ENCODE measurements at places on chromosomes 5 and 9. TPM values are rescaled to one million over a fixed set of nuclear protein-coding genes. Genes with fewer than 3 reads are reported as not detected.
A peak's percentile ranks its signal among the peaks of the same experiment; 100 is the strongest.

DNA sequence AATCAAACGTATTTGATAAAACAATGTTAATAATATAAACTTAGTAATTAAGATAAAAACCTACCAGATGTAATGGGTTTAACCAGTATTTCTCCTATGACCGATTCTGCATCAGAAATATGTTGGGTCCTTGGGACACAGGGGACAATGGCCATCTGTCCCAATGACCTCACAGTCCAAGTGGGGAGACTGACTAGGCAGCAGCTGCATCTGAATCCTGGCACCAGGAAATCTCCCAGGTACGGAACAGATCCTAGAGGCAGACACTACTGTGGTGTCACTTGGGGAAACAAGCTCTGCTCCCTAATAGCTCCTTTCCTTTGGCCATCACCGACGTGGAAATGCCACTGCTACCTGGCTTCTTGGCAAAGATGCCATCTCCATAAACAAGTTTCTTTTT is 81.8 kb upstream of the SARDH start:
- no peak for DNase-seq
- H3K4me3 ChIP-seq, result no peak overlapping the region
- H3K4me1 ChIP-seq, result no peaks in the 10 kb centered on the region
- no peak overlapping the region for H3K27ac ChIP-seq

- DNase-seq, result no peak
- H3K27me3 ChIP-seq, result no peaks in the 10 kb centered on the region
- H3K27ac ChIP-seq, result no peak overlapping the region
- no peak overlapping the region for H3K4me3 ChIP-seq
- no peaks in the 10 kb centered on the region for H3K4me1 ChIP-seq
Observed at GRCh38 chr9:135189497-135189896, 102.0 kb downstream of the OLFM1 start.

GRCh38 chr5:68479524-68479923 is 264.0 kb downstream of the PIK3R1 start:
- H3K4me3 ChIP-seq, result no peak overlapping the region
- H3K27ac ChIP-seq, result no peak overlapping the region
- no peak for DNase-seq
- no peaks in the 10 kb centered on the region for H3K4me1 ChIP-seq
- H3K36me3 ChIP-seq, result no peaks in the 10 kb centered on the region

GRCh38 chr5:118728191-118728590 is 260.2 kb downstream of the DTWD2 start:
- no peaks in the 10 kb centered on the region for H3K36me3 ChIP-seq
- no peak overlapping the region for H3K4me3 ChIP-seq
- no peaks in the 10 kb centered on the region for H3K27me3 ChIP-seq
- DNase-seq, result no peak
- no peaks in the 10 kb centered on the region for H3K4me1 ChIP-seq

DNA sequence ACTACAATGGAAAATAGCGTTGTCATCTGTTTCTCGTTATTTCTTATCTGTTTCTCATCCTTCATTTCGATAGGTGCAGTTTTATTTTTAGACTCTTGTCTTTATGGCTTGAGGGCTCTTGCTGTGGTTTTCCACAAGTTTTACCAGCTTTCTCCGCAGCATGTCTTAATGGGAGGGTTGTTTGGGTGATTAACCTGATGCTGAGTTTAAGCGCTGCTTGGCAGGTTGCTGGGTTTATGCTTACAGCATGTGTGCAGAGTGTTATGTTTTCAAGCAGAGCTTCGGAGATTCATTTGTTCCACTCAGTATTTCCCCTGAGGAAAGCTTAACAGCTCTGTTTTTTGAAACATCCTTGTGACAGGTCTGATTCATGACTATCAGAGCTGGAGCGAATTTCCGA is 154.0 kb downstream of the SLC12A2 start:
- H3K4me1 ChIP-seq, result no peaks in the 10 kb centered on the region
- H3K27ac ChIP-seq, result no peak overlapping the region
- H3K36me3 ChIP-seq, result no peaks in the 10 kb centered on the region
- DNase-seq, result no peak

DNA sequence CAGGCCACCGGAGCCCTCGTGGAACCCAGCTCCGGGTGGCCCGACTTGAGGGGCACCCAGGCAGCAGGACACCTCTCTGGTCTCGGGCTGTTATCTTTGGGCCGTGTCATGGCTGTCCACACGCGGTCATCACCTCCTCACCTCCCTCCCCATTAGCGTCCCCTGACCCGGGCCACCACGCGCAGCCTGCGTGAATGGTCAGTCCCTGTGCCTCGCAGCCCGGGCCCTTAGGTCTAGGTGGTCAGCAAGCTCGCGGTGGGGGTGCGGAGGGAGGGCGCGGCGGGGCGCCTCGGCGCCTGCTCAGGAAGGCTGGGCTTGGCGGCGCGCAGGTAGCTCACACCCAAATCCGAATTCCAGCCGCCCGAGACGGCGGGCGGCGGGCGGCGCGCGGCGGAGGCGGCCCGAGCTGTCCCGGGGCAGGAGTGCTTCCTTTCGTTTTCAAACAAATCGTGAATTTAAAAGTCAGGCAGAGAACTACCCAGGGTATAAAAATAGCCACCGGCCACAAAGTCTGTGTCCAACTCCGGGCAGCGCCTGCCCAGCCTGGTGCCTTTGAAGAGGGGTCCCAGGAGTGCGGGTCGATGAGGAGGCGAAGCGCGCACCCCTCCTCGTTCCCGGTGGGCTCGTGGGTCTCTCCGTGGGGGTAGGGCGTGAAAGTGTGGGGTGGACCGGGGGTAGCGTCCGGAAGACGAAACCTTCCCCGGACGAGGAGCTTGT is 1.0 kb upstream of the RXRA start:
- no peaks in the 10 kb centered on the region for H3K36me3 ChIP-seq
- DNase-seq, result peak; percentile 65
- peaks cover 22% of the 10 kb centered on the region for H3K4me1 ChIP-seq
- H3K27ac ChIP-seq, result peak overlapping the region; percentile 92

- H3K27ac ChIP-seq, result no peak overlapping the region
- no peaks in the 10 kb centered on the region for H3K36me3 ChIP-seq
- no peak for DNase-seq
- no peak overlapping the region for H3K4me3 ChIP-seq
- no peaks in the 10 kb centered on the region for H3K4me1 ChIP-seq
Observed at GRCh38 chr9:82565188-82565969, 497.6 kb downstream of the RASEF start.

GRCh38 chr9:69253057-69253456 is 72.0 kb upstream of the ENTREP1 start:
- no peaks in the 10 kb centered on the region for H3K4me1 ChIP-seq
- DNase-seq, result no peak
- no peak overlapping the region for H3K4me3 ChIP-seq
- peaks cover 5% of the 10 kb centered on the region for H3K36me3 ChIP-seq
- H3K27me3 ChIP-seq, result no peaks in the 10 kb centered on the region

- H3K27me3 ChIP-seq, result no peaks in the 10 kb centered on the region
- no peak overlapping the region for H3K27ac ChIP-seq
- DNase-seq, result no peak
- no peaks in the 10 kb centered on the region for H3K4me1 ChIP-seq
- no peaks in the 10 kb centered on the region for H3K36me3 ChIP-seq
- H3K4me3 ChIP-seq, result no peak overlapping the region
Observed at GRCh38 chr5:66966439-66966838, 230.2 kb downstream of the CD180 start.

GRCh38 chr5:111392181-111392580 is 120.2 kb downstream of the STARD4 start:
- no peaks in the 10 kb centered on the region for H3K36me3 ChIP-seq
- no peak overlapping the region for H3K27ac ChIP-seq
- DNase-seq, result no peak
- no peak overlapping the region for H3K4me3 ChIP-seq
- H3K4me1 ChIP-seq, result no peaks in the 10 kb centered on the region
- no peaks in the 10 kb centered on the region for H3K27me3 ChIP-seq

The TUBB4B gene
- total RNA-seq, result 779 TPM

The PCDHB8 gene
- total RNA-seq, result 0.25 TPM
